ENCODE measurements at places on chromosomes 3 and 15. TPM values are rescaled to one million over a fixed set of nuclear protein-coding genes. Genes with fewer than 3 reads are reported as not detected.

Gene EPHA3
- 2.1 TPM for total RNA-seq

Gene GRAMD2A
- 1.7 TPM for total RNA-seq

Gene PPP1R14D
- not detected for total RNA-seq

Gene RFTN1
- total RNA-seq: 2.6 TPM

Gene SCAMP5
- 55.3 TPM for total RNA-seq

Gene CORO2B
- total RNA-seq: 2.1 TPM

Gene IL5RA
- total RNA-seq: not detected

Gene NR2E3
- 1.4 TPM for total RNA-seq

Gene EIF4E3
- total RNA-seq: 6.4 TPM

Gene PLA2G4D
- total RNA-seq: 0.92 TPM
